ENCODE measurements at places on chromosomes 1 and 21.

GRCh38 chr1:227887697-227888403 lies 59.9 kb downstream of the WNT9A start:
- DNase-seq = no peak

DNA sequence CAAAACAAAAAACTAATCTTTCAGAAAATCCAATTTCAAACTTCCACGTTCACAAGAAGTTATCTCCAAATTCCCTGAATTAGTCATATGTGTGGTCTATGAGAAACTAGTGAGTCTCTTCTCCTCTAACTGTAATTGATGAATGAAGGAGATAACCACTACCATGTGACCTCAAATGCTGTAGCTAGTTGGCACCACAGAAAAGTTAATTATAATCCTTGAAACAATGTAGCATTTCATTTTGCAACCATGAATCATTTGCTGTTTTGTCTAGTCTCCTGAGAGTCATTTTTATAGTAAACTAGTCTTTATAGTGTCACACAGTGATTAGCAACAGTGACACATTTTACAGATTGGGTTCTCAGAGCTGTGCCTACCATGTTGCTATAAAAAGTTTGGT lies 287.5 kb downstream of the LRRIQ3 start:
- DNase-seq = no peak

DNA sequence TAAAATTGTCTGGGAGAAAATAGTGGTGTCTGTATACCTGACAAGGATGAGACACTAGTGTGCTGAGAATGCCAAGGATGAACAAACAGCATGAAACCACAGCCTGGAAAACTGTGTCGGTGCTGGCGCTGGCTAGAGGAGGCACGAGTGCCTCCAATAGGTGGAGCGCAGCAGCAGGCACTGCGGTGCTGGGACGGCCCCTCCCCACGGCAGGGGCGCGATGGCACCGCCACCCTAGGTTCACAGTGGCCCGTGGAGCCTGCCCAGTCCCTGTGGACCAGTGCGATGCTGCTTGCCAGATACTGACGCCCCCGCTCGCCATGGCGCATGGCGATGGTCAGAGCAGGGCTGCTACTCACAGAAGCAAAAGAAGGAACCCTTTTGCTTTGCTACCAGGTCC lies 6.8 kb downstream of the CFAP410 start:
- DNase-seq = no peak

DNA sequence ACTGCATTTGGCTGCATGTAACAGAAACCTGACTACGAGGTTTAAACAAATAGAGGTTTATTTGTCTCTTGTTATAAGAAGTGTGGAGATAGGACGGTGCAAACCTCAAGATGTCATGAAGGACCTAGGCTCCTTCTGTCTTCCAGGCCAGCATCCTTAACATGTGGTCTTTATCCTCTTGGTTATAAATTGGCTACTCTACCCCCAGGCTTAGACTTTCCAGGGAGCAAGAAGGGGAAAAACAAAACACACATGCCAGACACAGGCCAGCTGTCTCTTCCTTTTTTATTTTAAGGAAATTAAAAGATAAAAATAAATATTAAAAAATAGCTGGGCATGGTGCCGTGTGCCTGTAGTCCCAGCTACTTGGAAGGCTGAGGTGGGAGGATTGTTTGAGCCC lies 51.3 kb upstream of the PRELP start:
- no peak for DNase-seq

GRCh38 chr1:89146721-89147120 lies 20.8 kb upstream of the GBP2 start:
- no peak for DNase-seq

- DNase-seq = no peak
Observed at GRCh38 chr1:220788900-220789299, 2.2 kb downstream of the MTARC1 start.

DNA sequence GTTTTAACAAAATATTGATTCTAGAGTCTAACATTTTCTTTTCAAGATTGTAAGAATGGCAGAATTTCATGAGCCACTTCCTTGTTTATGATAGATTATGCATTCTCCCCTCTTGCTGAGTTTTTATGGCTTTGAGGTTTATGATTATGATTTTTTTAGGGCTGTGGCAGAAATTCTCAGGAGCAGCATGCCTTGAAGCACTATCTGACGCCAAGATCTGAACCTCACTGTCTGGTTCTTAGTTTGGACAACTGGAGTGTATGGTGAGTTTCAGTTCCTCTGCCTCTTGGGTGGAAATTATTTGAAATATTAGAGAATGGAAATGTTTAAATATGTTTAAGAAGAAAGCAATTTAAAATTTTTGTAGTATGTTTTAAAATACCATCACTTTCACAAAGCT lies 10.2 kb downstream of the USP16 start:
- DNase-seq = no peak

DNA sequence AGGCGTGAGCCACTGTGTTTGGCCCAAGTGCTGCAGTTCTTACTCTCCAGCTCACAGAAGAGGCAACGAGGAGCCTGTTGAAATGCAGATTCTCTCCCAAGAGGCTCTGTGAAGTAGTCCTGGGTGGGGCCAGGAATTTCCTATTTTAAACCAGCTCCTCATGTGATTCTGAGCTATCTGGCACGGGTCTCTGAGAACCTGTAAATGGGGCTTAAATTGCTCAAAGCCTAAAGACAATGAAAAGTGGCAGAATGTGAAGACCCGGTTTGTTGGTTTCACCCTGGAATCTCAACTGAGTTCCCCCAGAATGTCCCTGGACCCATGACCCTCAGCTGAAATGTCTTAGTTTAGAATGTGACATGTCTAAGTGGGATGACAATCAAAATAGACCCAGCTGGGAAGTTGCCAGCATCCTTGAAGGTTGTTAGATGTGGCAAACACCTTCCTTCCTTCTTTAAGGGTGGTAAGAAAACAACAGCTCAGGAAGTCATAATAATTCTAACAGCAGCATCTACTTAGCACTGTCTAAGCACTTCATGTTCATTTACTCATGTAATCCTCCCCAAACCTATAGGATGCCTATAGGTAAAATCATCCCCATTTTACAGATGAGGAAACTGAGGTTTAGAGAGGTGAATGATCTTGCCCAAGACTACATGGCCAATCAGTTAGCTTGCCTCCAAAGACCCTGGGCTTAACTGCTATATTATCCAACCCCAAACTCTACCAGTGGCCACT lies 20.9 kb upstream of the ATP5PO start:
- no peak for DNase-seq

GRCh38 chr1:67300561-67300960 lies 7.1 kb upstream of the IL12RB2 start:
- DNase-seq = no peak

- DNase-seq = peak; percentile 38
Observed at GRCh38 chr1:24018611-24019580, 38.8 kb upstream of the SRSF10 start.

GRCh38 chr1:159014003-159014571 lies 4.4 kb downstream of the IFI16 start:
- no peak for DNase-seq

- DNase-seq = no peak
Observed at GRCh38 chr1:92096317-92096716, 16.2 kb downstream of the BTBD8 start.
